ENCODE measurements at places on chromosomes 2 and 18. TPM values are rescaled to one million over a fixed set of nuclear protein-coding genes. Genes with fewer than 3 reads are reported as not detected.
A peak's percentile ranks its signal among the peaks of the same experiment; 100 is the strongest.

PLCD4 gene
- total RNA-seq, result 0.55 TPM

DNA sequence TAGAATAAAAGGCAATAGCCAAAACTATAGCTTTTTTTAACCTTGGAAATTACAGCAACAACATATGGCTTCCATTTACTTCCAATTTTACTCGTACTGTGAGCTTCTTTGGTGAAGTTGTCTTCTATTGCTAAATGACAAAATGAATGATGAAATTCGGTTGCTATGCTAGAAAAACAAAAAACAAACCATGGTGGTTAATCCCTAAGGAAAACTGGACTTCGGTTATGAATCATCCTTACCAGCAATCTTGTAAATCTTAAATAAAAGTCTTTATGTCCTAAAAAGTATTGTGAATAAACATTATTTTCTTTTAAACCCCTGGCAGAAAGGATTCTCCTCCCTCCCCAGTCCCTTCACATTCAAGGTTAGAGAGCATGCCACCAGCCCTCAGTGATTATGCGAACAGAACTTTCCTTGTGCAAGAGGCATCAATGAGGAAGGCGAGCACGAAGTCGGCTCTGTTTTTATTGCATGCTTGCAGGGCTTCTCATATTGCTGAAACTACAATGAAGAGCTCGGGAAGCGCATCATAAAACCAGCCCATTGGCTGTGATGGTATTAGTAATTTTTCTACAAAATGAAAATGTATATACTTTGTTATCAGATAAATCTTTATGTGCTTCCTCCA, 62.9 kb downstream of the ZNF521 start:
- no peak overlapping the region for H3K4me3 ChIP-seq
- H3K27me3 ChIP-seq, result no peaks in the 10 kb centered on the region
- H3K27ac ChIP-seq, result peak overlapping the region; percentile 69
- no peak for DNase-seq

DNA sequence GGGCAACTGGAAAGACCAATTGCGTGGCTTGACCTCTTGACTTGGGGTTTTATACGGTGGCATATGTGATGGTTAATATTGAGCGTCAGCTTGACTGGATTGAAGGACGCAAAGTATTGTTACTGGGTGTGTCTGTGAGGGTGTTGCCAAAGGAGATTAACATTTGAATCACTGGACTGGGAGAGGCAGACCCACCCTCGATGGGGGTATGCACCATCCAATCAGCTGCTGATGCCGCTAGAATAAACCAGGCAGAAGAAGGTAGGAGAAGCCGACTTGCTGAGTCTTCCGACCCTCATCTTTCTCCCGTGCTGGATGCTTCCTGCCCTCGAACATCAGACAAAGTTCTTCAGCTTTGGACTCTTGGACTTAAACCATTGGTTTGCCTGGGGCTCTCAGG, 34.2 kb upstream of the YPEL5 start:
- H3K4me3 ChIP-seq, result no peak overlapping the region
- H3K27me3 ChIP-seq, result no peaks in the 10 kb centered on the region

GRCh38 chr2:197827618-197828017, 23.2 kb downstream of the PLCL1 start:
- DNase-seq, result no peak
- H3K27me3 ChIP-seq, result no peaks in the 10 kb centered on the region
- no peak overlapping the region for H3K4me3 ChIP-seq
- no peaks in the 10 kb centered on the region for H3K4me1 ChIP-seq

DNA sequence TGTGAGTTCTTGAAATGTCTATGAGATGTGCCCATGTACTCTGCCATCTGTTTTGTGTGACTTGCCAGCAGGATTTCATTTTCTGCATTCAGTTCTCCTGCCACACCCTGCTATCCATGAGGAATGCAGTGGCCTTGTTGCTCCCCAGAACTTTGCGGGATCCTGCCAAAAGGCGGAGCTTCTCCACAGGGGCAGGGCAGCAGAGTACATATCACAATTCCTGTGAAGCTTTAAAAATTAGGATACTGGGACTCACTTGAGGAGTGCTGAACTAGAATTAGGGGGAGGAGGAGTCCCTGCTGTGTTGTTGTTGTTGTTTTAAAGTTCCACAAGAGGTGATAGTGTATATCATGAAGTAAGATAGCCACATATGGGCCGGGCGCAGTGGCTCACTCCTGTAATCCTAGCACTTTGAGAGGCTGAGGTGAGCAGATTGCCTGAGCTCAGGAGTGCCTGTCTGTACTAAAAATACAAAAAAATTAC, 76.4 kb downstream of the TANC1 start:
- H3K4me1 ChIP-seq, result peaks cover 71% of the 10 kb centered on the region
- no peak for DNase-seq
- no peaks in the 10 kb centered on the region for H3K27me3 ChIP-seq
- peak overlapping the region; percentile 0 for H3K4me3 ChIP-seq

- peaks cover 17% of the 10 kb centered on the region for H3K4me1 ChIP-seq
- peak overlapping the region; percentile 44 for H3K4me3 ChIP-seq
- H3K36me3 ChIP-seq, result peaks cover 11% of the 10 kb centered on the region
- H3K27ac ChIP-seq, result peak overlapping the region; percentile 93
- peak; percentile 76 for DNase-seq
- no peaks in the 10 kb centered on the region for H3K27me3 ChIP-seq
These were observed 16.7 kb upstream of the ADI1 start for GRCh38 chr2:3535794-3536681.

NEU2 gene
- total RNA-seq, result 1.7 TPM

DNA sequence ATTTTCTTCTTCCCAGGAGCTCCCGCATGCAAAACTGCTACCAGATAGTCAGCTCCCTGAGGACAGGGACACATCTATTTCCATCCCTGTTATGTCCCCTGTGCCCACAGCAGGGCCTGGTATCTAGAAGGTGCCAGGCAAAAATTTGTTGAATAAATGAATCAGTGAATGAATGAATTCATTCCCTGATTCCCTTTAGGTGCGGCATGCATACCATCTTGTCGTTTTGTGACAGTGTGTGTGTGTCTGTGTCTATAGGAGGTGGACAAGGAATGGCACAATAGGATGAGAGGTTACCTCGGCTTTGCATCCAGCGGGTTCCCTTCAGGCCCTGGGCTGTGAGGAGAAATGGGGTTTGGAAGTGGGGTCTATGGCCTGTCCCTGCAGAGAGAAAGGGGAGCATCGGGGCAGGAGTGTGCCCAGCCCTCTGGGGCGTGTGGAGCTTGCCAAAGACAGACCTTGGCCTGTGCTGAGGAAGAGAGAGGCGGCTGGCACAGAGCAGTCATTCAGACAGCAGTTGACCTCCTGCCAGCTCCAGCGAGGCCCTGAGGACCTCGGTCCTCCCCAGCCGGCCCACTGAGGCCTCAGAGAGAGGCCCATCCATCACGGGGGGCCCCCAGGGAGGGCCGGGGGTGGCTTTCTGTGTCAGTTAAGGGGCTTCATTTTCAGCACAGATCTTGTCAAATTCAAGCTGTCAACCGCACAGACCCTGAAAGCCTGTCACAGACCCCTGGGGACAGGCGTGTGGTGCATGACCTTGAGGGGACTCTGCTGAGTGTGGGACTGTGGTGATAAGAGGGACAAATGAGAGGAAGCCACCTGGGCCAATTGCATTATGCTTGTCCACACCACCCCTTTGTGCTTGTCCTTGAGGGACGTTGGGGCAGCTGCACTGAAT, 125.9 kb upstream of the CXCR4 start:
- H3K4me1 ChIP-seq, result peaks cover 9% of the 10 kb centered on the region
- H3K27me3 ChIP-seq, result no peaks in the 10 kb centered on the region
- no peak overlapping the region for H3K27ac ChIP-seq
- H3K36me3 ChIP-seq, result no peaks in the 10 kb centered on the region
- H3K4me3 ChIP-seq, result no peak overlapping the region

GRCh38 chr2:186771850-186772463, 77.0 kb downstream of the ZSWIM2 start:
- H3K4me1 ChIP-seq, result no peaks in the 10 kb centered on the region
- no peak overlapping the region for H3K27ac ChIP-seq
- DNase-seq, result no peak
- H3K27me3 ChIP-seq, result no peaks in the 10 kb centered on the region

DNA sequence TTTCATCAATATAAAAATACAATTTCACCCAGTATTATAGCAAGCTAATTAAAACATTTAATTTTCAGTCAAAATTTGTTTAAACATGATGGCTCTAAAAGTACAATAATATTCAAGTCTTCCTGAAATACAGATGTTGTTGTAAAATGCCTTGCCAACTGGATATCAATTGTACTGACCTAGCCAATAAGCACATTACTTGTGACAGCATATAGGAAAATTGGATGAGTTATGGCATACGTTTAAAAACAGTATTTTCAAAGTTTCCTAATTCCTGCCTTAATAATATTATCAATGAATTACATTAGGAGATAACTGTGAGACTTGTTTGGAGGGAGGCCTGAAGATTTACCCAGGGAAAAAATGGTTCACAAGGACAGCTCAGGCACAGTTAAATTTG, 336.9 kb upstream of the CDH20 start:
- no peak overlapping the region for H3K27ac ChIP-seq
- DNase-seq, result no peak
- no peaks in the 10 kb centered on the region for H3K27me3 ChIP-seq
- no peak overlapping the region for H3K4me3 ChIP-seq

DNA sequence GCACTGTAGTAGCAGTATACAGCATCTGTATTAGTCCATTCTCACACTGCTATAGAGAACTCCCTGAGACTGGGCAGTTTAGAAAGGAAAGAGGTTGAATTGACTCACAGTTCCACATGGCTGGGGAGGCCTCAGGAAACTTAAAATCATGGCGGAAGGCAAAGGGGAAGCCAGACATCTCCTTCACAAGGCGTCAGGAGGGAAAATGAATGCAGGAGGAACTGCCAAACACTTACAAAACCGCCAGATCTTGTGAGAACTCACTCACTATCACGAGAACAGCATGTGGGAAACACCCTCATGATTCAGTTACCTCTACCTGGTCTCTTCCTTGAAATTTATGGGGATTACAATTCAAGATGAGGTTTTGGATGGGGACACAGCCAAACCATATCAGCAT, 25.4 kb downstream of the MAP4K4 start:
- no peaks in the 10 kb centered on the region for H3K27me3 ChIP-seq
- H3K27ac ChIP-seq, result no peak overlapping the region
- no peak overlapping the region for H3K4me3 ChIP-seq
- H3K4me1 ChIP-seq, result peaks cover 32% of the 10 kb centered on the region
- H3K36me3 ChIP-seq, result no peaks in the 10 kb centered on the region

DNA sequence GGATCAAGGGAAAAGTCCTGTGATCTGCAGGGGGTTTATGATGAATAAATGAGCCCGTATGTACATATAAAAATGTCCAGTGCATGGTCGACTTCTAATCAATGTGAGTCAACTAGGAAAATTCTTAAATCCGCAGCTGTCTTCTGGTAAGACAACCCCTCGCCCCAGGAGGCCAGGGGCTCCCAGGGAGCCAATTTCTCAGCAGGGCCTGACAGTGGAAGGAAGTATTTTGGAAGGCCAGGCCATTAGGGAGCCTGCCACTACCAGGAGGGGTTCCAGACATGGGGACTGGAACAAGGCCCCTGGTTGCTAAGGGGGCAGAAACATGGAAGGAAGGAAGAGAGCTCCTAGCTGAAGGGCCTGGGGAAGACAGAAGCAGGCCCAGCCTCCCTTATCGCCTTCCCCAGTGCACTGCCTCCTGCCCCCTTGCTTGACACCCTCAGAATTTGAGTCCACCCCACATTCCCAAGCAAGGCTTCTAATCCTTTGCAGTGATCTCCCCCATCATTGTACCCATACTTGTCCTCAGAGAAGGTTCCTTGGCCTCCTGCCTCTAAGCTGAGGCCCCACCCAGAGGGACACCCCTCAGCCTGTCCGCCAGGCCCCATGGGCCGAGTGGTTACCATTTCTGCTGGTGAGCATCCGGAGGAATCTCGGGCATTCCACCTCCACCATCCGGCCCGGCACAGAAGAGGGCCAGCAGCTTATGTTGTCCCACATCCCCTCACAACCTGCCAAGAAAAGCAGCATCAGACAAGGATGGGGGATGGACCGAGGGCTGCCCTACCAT, 45.9 kb downstream of the SCTR start:
- no peaks in the 10 kb centered on the region for H3K27me3 ChIP-seq
- H3K4me1 ChIP-seq, result peaks cover 7% of the 10 kb centered on the region
- H3K27ac ChIP-seq, result no peak overlapping the region
- no peaks in the 10 kb centered on the region for H3K36me3 ChIP-seq

LBX2 gene
- total RNA-seq, result 1.2 TPM

B3GNT7 gene
- 1.3 TPM for total RNA-seq

GRCh38 chr2:3282056-3282998, 95.3 kb downstream of the EIPR1 start:
- peaks cover 11% of the 10 kb centered on the region for H3K4me1 ChIP-seq
- no peak overlapping the region for H3K27ac ChIP-seq
- H3K36me3 ChIP-seq, result no peaks in the 10 kb centered on the region
- DNase-seq, result no peak

- no peaks in the 10 kb centered on the region for H3K36me3 ChIP-seq
- no peak overlapping the region for H3K27ac ChIP-seq
- no peak for DNase-seq
- H3K27me3 ChIP-seq, result no peaks in the 10 kb centered on the region
These were observed 7.7 kb downstream of the MGAT5 start for GRCh38 chr2:134261398-134262131.

GRCh38 chr2:145157741-145158591, 638.0 kb upstream of the ZEB2 start:
- H3K27me3 ChIP-seq, result no peaks in the 10 kb centered on the region

GRCh38 chr2:20657522-20658235, 6.8 kb upstream of the HS1BP3 start:
- no peak overlapping the region for H3K4me3 ChIP-seq
- no peak overlapping the region for H3K27ac ChIP-seq
- H3K36me3 ChIP-seq, result no peaks in the 10 kb centered on the region
- peaks cover 21% of the 10 kb centered on the region for H3K4me1 ChIP-seq
- peaks cover 20% of the 10 kb centered on the region for H3K27me3 ChIP-seq
- no peak for DNase-seq

DNA sequence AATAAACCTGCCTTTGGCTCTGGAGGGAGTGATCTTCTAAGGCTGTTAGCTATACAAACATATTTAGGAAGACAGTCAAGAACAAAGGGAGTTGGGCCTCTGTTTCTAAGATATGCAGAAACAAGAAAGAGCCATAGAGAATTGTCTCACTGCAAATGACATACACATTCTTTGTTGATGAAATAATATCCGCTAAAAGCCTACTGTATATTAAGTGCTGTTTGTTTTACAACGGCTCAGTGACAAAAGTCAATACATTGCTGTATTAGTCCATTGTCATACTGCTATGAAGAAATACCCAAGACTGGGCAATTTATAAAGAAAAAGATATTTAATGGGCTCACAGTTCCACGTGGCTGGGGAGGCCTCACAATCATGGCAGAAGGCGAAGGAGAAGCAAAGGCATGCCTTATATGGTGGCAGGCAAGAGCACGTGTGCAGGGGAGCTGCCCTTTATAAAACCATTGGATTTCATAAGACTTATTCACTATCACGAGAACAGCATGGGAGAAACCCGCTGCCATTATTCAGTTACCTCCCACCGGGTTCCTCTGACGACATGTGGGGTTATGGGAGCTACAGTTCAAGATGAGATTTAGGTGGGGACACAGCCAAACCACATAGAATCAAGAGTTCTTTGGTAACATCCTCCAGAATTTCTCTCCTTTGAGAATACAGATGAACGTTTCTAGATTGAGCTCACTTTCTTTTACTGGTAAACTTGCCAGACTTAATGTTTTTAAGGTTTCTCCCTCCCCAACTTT, 157.8 kb downstream of the PIK3C3 start:
- H3K36me3 ChIP-seq, result no peaks in the 10 kb centered on the region
- no peak for DNase-seq
- H3K27ac ChIP-seq, result no peak overlapping the region
- H3K4me3 ChIP-seq, result no peak overlapping the region
- no peaks in the 10 kb centered on the region for H3K27me3 ChIP-seq
- H3K4me1 ChIP-seq, result peaks cover 6% of the 10 kb centered on the region

Measured in suprapubic skin (tissue), 4 donors.